SK-N-SH (cell line): ENCODE measurements at places on chromosomes 1 and 21.

- no peak overlapping the region for H3K4me3 ChIP-seq
- H3K27ac ChIP-seq = no peak overlapping the region
- no peaks in the 10 kb centered on the region for H3K27me3 ChIP-seq
- no peaks in the 10 kb centered on the region for H3K4me1 ChIP-seq
Observed at GRCh38 chr1:180000575-180000974, 46.0 kb downstream of the CEP350 start.

- no peak for DNase-seq
- H3K27me3 ChIP-seq = no peaks in the 10 kb centered on the region
- H3K4me3 ChIP-seq = no peak overlapping the region
- no peak overlapping the region for H3K27ac ChIP-seq
- no peaks in the 10 kb centered on the region for H3K4me1 ChIP-seq
- no peaks in the 10 kb centered on the region for H3K36me3 ChIP-seq
Observed at GRCh38 chr1:2981981-2982614, 39.2 kb upstream of the ACTRT2 start.

- DNase-seq = peak; percentile 22
- no peak overlapping the region for H3K27ac ChIP-seq
- H3K4me1 ChIP-seq = no peaks in the 10 kb centered on the region
- H3K27me3 ChIP-seq = no peaks in the 10 kb centered on the region
- H3K4me3 ChIP-seq = no peak overlapping the region; the same call in 1 of the 2 replicates
- H3K36me3 ChIP-seq = no peaks in the 10 kb centered on the region
Observed at GRCh38 chr1:80656014-80656636, 1144.6 kb upstream of the ADGRL2 start.

- H3K27ac ChIP-seq = no peak overlapping the region
- H3K4me1 ChIP-seq = no peaks in the 10 kb centered on the region
- DNase-seq = no peak
- H3K27me3 ChIP-seq = no peaks in the 10 kb centered on the region
- no peak overlapping the region for H3K4me3 ChIP-seq
Observed at GRCh38 chr1:119935373-119935772, 39.1 kb upstream of the ADAM30 start.

DNA sequence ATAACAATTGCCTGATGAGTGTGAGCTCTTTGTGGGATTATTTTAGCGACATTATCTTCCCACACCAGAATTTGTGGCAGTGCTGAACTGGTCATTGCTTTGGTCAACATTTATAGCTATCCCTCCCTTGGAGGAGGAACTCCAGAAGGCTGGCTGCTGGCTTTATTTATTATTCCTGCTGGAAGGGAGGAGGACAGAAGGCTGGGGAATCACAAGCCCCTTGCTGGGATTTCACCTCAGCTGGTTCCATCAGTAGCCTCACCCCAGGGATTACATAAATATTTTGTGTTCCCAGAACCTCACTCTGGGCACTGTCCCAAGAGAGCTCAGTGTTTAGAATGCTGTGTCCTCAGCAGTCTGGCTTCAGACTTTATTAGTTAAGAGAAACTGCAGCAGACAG is 102.8 kb upstream of the C1orf21 start:
- H3K4me1 ChIP-seq = no peaks in the 10 kb centered on the region
- no peak for DNase-seq
- no peaks in the 10 kb centered on the region for H3K27me3 ChIP-seq
- no peak overlapping the region for H3K4me3 ChIP-seq
- H3K36me3 ChIP-seq = no peaks in the 10 kb centered on the region

DNA sequence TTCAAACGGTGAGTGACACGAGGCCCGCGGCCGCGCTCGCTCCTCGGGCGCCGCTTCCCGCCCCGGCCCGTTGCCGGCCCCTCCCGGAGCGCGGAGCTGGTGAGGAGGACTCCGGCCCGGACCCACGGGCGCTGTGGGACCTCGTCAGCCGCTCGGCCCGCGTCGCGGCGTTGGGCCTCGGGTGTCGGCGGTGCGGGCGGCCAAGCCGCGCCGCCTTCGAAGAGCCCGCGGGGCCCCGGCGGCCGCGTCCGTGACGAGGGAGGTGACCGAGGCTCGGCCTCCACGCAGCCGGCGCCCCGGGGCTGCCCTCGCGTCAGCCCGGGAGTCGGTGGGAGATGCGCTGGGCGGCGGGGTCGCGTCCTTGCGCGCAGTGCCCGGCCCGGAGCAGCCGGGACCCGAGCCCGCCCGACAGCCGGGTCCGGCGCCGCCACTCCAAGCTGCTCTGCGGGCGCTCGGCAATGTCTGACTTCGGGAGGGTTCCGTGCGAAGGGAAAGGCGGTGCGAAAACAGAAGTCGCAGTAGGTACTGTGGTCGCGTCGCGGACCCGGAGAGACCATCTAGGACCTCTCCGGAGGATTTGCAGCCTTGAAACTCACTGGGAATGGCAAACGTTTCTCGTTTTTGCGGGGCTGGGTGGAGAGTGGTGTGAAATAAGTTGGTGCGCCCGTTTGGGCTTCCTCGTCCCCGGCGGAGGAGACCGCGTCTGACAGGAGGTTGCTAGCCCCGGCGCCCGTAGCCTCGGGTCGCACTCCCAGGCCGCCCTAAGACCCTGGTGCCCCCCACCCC is 829 bp downstream of the SPEN start:
- H3K27me3 ChIP-seq = no peaks in the 10 kb centered on the region
- peaks cover 7% of the 10 kb centered on the region for H3K4me1 ChIP-seq
- peak; percentile 42 for DNase-seq
- peak overlapping the region; percentile 72 for H3K4me3 ChIP-seq

DNA sequence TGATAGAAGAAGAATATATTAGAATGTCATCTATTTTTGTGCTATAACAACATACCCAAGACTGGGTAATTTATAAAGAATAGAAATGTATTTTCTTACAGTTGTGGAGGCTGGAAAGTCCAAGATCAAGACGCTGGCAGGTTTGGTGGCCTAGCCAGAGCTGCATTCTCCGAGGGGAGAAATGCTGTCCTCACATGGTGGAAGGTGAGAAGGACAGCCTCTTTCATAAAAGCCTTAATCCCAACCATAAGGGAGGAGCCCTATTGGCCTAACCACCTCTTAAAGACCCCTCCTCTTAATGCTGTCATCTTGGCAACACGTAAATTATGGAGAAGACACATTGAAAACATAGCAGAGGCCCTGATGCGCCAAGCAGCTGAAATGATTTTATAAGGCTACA is 60.1 kb upstream of the KAZN start:
- DNase-seq = no peak
- H3K27me3 ChIP-seq = no peaks in the 10 kb centered on the region
- no peaks in the 10 kb centered on the region for H3K36me3 ChIP-seq
- H3K27ac ChIP-seq = no peak overlapping the region

DNA sequence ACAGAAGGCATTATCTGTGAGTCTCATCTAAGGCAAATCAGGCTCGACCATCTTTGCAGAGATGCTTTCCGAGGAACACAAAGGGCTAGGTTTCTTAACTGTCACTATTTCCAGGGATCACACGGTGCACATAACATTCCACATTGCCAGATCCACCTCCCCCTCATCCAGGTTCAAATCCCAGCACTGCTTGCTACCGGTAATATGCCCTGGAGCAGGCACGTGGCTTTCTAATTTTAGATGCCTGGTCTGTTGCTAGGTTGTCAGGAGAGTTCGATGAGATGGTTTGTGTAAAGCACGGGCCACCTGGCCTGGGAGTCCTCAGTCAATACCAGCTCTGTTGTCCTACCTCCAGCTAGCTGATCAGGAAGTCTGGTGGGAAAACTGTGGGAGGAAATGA is 598.6 kb downstream of the NPHP4 start:
- H3K4me1 ChIP-seq = no peaks in the 10 kb centered on the region
- no peaks in the 10 kb centered on the region for H3K27me3 ChIP-seq
- H3K36me3 ChIP-seq = no peaks in the 10 kb centered on the region
- H3K4me3 ChIP-seq = no peak overlapping the region
- no peak for DNase-seq
- H3K27ac ChIP-seq = no peak overlapping the region

DNA sequence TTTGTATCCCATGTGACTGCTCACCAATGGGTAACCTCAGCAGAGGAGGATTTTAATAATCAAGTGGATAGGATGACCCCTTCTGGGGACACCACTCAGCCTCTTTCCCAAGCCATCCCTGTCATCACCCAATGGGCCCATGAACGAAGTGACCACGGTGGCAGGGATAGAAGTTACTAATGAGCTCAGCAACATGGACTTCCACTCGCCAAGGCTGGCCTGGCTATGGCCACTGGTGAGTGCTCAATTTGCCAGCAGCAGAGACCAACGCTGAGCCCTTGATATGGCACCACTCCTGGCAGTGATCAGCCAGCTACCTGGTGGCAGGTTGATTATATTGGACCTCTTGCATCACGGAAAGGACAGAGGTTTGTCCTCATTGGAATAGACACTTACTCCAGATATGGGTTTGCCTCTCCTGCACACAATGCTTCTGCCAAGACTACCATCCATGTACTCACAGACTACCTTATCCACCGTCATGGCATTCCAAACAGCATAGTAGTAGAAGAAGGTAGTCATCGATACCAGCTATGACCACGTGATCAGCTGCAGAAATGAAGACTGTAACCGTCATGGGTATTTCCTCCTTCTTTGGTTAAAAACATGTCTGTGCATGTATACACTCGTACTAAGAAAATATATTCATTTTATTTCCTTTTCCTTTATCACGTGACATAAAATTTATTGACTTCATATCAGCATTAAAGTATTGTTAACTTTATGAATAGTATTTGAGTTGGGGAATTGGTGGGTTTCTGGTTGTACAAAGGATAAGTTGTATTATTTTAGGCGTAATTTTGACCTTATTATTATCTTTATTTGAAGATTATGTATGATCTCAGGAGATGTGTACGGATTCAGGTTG is 562.6 kb downstream of the PTPRU start:
- no peak for DNase-seq
- H3K36me3 ChIP-seq = no peaks in the 10 kb centered on the region
- H3K27me3 ChIP-seq = no peaks in the 10 kb centered on the region
- H3K4me1 ChIP-seq = no peaks in the 10 kb centered on the region; the same call in 1 of the 2 replicates

DNA sequence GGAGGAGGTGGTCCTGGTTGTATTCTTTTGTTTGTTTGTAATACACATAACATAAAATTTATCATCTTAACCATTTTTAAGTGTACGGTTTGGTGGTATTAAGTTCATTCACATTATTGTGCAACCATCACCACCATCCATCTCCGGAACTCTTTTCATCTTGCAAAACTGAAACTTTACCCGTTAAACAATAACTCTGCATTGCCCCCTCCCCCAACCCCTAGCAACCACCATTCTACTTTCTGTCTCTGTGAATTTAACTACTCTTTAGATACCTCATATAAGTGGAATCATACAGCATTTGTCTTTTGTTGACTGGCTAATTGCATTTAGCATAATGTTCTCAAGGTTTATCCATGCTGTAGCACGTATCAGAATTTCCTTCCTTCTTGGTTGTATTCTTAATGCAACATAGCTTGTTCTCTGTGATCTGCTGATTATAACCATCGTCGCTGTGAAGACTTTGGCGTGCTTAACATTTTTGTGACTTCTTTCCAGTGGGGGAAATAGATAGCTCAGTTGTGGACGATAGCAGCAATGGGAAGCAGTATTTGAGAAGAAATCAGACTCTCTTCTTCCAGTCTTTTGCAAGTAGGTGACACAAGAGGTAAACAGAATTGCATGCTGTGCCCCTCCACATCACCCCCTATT is 117.5 kb upstream of the HOOK1 start:
- H3K27ac ChIP-seq = no peak overlapping the region
- H3K4me1 ChIP-seq = peaks cover 12% of the 10 kb centered on the region
- H3K27me3 ChIP-seq = no peaks in the 10 kb centered on the region
- DNase-seq = no peak
- no peaks in the 10 kb centered on the region for H3K36me3 ChIP-seq
- H3K4me3 ChIP-seq = no peak overlapping the region

DNA sequence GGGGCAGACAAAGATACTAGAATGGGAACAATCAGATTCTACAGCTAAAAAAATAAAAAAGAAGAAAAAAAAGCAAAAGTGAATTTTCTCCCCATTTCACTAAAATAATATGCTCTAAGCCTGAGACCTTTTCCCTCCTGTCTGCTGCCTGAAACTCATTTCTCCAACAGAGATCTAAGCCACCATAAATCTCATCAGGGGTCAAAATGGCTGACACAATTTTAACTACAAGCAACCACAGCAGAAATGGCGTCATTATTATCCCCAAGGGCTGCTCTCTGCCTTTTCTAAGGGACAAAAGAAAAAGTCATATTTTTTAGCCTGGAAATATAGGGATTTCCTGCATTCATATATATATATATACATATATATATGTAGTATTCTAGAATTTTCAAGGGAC is 183.7 kb upstream of the CAMK1G start:
- DNase-seq = no peak
- H3K27me3 ChIP-seq = no peaks in the 10 kb centered on the region
- no peak overlapping the region for H3K4me3 ChIP-seq
- H3K4me1 ChIP-seq = 0 out of 2 replicates have a peak, but pooled peaks cover 9% of the 10 kb centered on the region
- no peak overlapping the region for H3K27ac ChIP-seq

GRCh38 chr1:201553496-201554189 is 14.7 kb downstream of the NAV1 start:
- H3K4me1 ChIP-seq = peaks cover 46% of the 10 kb centered on the region
- peaks cover 8% of the 10 kb centered on the region for H3K36me3 ChIP-seq
- no peaks in the 10 kb centered on the region for H3K27me3 ChIP-seq
- no peak for DNase-seq
- no peak overlapping the region for H3K4me3 ChIP-seq

DNA sequence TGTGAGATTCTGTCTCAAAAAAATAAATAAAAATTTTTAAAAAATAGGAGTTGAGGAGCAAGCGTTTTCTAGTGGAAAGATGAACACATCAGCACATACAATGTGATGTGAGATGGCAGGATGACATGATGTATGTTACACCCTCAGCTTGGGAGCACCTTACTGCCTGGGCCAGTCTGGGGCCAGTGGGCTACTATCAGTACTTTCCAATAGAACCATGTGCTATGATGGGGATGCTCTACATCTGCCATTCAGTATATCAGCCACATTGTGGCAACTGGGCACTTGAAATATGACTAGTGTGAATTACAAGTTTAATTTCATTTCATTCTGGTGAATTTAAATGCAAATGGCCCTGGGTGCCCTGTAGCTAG is 156.0 kb downstream of the PGBD5 start:
- H3K4me3 ChIP-seq = no peak overlapping the region
- peaks cover 9% of the 10 kb centered on the region for H3K36me3 ChIP-seq
- H3K4me1 ChIP-seq = peaks cover 9% of the 10 kb centered on the region; the same call in 1 of the 2 replicates
- H3K27ac ChIP-seq = peak overlapping the region; percentile 98
- no peak for DNase-seq

GRCh38 chr1:3146458-3146857 is 77.5 kb downstream of the PRDM16 start:
- no peaks in the 10 kb centered on the region for H3K4me1 ChIP-seq
- peaks cover 10% of the 10 kb centered on the region; the same call in 1 of the 2 replicates for H3K27me3 ChIP-seq
- no peak overlapping the region for H3K27ac ChIP-seq
- no peak overlapping the region for H3K4me3 ChIP-seq
- no peaks in the 10 kb centered on the region for H3K36me3 ChIP-seq
- DNase-seq = no peak

DNA sequence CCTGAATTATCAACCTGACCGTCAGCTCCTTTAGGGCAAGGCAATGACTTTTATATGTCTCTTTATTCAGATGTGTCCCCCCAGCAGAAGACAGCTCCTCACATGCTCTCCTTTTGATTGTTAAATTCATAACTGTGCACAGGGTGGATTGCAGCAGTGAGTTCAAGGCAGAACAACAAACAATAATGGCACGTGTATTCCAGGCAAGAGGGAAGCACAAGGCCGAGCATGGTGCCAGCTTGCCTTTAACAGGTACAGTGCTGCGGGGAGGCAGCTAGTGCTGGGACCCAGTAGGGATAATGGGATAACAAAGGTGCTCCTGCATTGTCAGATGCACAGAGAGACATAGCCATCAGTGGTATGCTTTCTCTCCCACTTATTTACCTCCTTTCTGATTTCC is 248.4 kb downstream of the RHOU start:
- no peak overlapping the region for H3K27ac ChIP-seq
- no peaks in the 10 kb centered on the region for H3K36me3 ChIP-seq
- H3K4me3 ChIP-seq = no peak overlapping the region
- no peaks in the 10 kb centered on the region for H3K27me3 ChIP-seq
